Activated naive CD8-positive, alpha-beta T cell treated with anti-CD3 and anti-CD28 coated beads, Interleukin-2, amount 50 U/mL, for 16 hours (primary cell): ENCODE measurements at places on chromosomes 7 and 10.

DNA sequence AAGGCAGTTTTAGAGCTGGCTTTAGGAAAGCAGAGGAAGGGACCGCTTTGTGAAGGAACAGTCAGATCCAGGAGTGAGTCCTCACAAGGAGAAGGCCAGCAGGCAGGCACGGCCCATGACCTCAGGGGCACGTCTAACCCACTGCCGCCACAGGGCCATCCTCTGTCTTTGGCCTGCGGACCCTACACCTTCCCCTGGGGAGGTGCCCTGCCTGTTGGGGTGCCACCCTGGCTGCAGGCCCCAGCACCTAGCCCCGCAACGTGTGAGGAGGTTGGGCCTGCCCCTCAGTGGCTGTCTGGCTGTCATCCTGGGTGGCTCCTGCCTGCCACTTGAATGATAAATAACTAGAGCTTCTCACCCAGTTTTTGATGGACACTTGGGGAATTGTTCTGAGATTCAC is 31.0 kb upstream of the TRIM8 start:
- DNase-seq, result no peak

DNA sequence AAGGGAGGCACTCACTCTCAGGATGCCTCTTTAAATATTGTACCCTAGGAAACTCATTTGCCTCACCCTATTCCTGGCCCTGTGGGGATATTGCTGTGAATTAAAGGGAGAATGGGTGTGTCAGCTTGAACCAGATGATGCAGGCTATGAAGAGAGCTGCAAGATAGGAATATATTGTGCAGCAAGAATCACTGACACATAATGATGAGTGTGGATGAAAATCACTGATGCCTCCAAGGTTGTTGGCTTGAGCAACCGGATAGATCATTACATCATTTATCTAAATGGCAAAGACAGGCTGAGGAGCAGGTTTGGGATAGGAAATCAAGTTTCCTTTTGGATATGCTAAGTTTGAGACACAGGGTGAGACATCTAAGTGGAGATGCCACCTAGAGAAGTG is 6.2 kb downstream of the SLC26A4 start:
- DNase-seq, result no peak

DNA sequence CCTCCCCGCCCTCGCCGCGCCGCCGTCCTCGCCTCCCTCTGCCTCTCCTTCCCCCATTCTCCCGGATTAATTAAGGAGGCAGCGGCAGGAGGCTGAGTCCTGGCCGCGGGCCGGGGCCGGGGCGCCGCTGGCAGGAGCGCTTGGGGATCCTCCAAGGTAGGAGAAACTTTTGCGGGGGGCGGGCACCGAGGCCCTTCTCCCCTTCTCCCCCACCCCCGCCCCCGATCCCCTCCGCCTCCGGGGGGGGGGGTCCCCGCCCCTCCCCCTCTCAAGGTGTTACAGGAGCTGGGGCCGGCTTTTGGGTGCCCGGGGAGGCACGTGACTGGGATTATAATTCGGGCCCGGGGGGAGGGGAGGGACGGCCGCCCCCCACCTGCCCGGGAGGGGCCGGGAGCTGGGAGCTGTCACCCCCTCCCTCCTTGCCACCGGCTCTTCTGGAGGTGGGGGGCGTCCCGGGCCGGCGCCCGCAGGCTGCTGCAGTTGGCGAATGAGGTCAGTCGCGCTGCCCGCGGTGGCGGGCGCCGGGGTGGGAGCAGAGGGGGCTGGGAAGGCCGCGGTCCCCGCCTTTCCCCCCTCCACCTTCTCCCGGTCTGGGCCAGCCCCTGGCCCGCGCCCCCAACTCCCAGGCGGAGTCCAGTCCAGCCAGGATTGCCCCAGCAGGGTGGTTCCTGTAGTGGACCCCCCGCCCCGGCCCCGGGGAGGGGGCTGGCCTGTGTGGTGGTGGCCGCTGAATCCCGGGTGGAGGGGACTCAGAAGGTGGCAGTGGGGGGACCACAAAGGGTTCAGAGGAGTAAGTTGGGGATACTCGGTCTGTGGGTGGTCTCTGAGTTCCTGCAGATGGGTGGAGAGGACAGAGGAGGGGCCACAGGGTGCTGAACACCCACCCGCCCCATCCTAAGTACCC is 567 bp downstream of the GTF2IRD1 start:
- no peak for DNase-seq

DNA sequence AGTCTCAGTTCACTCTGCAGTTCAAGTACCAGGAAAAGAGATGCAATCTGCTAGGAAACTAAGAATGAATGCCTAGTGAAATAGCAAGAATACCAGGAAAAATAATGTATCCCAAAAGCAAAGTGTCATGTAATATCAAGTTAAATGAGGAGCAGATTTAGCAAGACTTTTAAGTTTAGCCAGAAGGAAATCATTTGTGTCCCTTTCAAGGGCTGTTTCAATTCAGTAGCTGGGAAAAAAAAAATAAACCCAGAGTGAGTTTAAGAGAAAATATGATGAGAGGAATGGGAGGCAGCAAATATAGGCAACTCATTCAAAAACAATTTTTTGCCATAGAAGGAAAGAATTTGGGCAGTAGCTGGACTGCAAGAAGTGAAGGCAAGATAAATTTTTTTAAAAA is 135.8 kb downstream of the DGKB start:
- no peak for DNase-seq
